Dermis microvascular lymphatic vessel endothelial cell (primary cell): ENCODE measurements at places on chromosomes 11 and 22. TPM values are rescaled to one million over a fixed set of nuclear protein-coding genes. Genes with fewer than 3 reads are reported as not detected.

DNA sequence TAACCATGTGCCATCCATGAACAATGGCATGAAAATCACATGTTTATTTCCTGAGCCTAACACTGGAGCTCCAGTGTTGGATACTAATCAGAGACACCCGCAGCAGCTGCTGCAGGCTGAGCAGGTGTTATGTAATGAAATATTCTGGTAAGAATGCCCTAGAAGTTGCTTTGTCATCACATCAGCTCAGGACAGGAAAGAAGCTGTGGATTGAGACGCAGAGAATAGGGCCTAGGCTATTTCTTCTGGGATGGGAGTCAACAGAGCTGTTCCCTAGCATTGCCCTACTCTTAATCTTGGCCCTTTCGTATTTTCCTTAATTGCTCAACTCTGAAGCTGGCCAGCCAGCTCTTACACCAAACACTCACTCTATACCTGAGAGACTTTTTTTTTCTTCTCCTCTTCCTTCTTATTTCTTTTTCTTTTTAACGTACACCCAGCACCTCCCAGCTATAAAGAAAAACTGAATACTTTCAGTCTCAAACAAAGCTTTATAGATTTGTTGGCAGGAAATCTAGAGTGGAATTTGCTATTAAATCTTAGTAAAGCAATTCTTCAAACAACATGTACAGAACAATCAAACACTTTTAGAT is 31.9 kb downstream of the RASSF10 start:
- DNase-seq = no peak

DNA sequence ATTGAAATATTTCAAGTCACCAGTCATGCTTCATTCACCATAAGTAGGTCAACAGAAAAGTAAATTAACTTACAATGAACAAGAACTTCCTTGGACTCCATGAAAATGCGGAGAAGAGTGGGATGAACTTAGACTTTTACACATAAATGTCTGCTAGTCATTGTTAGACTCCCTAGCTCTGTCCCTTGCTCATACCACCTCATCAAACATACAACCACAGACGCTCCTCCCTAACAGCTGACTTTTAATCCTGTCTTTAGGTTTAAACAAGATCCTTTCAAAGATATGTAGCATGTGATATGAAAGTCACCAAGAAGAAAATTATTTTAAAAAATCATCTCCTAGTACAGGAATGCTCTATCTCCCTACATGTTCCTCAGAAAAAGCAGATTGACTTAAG is 248.1 kb downstream of the DLG2 start:
- no peak for DNase-seq

- DNase-seq = no peak
Observed at GRCh38 chr11:94871491-94872185, 101.7 kb downstream of the CWC15 start.

Gene ZFP91
- total RNA-seq = 35.2 and 35.3 TPM in 2 replicates

Gene CBL
- 7.4 and 9.4 TPM in 2 replicates for total RNA-seq
